ENCODE measurements at places on chromosomes 5 and 9.

DNA sequence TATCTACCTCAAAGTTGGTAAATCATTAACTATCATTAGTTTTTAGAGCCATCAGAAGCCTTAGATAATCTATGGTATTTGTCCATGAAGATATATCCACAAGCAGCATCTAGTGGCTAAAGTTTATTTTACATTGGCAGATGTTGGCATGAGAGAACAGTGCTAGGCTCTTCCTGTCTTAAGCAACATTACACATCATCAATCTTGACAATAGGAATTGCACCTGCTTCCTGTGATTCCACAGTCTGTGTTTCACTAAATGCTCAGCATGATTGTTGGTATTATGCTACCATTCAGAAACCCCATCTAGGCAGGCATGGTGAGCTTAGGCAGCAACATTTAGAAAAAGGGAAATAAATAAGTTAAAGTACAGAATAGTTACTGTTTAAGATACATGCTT is 246.6 kb downstream of the SLCO4C1 start:
- DNase-seq = no peak

GRCh38 chr5:107321906-107322305 is 348.8 kb downstream of the EFNA5 start:
- no peak for DNase-seq

GRCh38 chr5:5140479-5141338 is 579 bp downstream of the ADAMTS16 start:
- no peak for DNase-seq

DNA sequence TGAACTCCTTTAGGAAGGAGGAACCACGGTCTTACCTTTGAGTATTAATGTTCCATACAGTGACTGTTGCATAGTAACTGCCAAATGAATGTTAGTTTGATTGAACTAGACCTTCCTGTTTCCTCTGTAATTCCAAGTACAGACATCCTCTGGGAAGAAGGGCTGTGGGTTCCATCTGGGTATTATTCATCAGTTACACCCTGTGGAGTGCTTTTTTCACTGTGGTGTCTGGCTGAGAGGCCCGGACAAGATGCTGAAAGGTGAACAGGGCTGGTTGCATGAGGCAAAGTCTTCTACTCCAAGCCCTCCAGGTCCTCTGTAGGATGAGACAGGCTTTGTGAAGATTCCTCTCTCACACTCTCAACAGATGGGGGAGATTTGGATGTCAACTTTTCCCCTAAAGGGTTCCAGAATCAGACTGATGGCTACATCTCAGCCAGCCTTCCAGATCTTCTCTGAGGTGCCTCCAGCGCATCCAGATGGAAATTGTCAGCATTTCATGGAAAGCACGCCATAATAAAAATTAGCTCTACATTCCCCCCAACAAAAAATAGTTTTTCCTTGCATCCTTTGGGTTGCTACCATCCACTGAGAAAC is 230.9 kb downstream of the GAS1 start:
- DNase-seq = no peak

DNA sequence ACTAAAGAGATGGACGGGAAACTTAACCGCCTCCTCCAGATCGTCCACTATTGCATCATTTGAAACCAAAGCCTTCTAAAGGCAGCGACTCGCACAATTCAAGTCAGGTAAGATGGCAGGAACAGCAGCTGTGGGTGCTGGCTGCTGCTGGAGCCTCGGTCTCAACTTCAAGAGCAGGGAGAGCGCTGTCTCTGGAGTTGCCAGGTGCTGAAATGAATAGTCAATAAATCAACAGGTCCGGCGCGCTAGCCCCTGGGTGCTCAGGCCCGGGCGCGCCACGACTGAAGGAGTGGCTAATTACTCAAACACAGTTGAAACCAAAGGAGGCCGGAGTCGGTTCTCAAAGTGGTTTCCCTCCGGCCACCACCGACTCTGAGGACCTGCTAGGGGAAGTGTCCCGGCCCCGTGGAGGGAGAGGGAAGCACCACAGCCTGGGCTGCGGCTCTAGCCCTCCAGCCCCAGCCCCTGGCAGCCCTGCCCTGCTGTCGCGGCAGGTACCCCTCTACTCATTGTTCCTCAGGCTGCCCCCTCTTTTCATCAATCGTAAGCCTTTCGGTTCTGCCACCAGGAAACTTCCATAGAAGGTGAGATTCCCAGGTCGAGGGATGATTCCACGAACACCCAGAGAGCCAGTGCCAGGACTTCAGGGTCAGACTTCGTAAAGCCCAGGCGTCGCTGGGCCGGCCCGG is 804 bp downstream of the TTC39B start:
- no peak for DNase-seq

DNA sequence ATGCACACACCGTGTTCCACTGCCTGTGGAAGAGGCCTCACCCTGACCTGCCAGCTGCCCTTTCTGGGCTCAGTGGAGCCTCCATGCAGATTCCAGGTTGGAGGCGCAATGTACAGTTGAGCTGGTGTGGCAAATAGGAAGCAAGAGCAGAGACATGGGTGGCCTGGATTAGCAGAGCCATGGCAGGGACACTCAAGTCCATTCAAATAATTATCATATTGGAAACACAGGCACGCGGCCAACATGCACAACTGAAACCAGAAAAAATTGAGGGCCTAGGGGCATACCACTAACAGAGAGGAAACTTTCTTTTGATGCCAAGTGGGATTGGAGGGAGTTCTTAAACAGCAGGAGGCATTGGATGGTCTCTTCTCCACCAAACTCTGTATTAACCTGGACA is 35.8 kb downstream of the OTULINL start:
- DNase-seq = no peak

DNA sequence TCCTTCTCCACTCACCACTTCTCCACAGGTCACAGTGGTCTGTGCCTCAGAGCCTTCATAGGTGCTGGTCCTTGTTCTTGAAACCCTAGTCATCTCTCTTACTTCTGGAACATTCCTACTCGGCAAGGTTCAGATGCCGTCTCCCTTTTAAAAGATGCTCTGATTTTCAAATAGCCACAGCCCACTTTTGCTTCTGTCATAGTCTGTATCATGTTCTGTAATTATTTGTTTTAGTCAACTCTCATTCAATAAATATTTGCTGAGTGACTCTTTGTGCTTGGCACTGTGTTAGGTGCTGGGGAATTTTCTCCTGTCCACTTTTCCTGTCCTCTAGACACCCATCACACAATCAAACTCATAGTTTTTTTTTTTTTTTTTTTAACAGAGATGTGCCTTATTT is 181.3 kb upstream of the IL12B start:
- DNase-seq = no peak

- no peak for DNase-seq
Measured at GRCh38 chr9:137229903-137230704, 597 bp upstream of the SLC34A3 start.

GRCh38 chr5:124235576-124235975 is 510.9 kb downstream of the ZNF608 start:
- no peak for DNase-seq

DNA sequence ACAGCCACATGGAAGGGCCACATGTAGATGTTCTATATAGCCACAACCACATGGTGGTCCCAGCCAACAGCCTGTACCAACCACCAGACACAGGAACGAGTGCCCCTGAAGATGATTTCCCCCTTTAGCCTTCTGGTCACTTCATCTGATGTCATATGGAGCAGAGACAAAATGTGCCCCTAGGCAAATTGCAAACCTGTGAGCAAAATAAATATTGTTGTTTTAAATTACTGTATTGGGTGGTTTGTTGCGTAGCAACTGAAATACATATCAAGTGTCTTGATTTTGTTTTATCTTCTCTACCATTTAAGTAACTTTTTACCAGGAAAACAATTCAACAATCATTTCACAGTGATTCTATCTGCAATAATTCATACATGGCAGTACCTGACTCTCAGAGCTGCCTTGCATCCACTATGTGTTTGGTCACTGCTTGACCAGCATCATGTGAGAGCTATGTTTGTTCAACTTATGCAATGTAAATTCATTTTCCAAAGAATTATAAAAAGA is 142.5 kb upstream of the VLDLR start:
- DNase-seq = no peak

GRCh38 chr5:59673438-59674058 is 220.0 kb downstream of the PDE4D start:
- DNase-seq = no peak

- DNase-seq = peak; percentile 24
Measured at GRCh38 chr9:111937781-111938426, 41.3 kb downstream of the UGCG start.

DNA sequence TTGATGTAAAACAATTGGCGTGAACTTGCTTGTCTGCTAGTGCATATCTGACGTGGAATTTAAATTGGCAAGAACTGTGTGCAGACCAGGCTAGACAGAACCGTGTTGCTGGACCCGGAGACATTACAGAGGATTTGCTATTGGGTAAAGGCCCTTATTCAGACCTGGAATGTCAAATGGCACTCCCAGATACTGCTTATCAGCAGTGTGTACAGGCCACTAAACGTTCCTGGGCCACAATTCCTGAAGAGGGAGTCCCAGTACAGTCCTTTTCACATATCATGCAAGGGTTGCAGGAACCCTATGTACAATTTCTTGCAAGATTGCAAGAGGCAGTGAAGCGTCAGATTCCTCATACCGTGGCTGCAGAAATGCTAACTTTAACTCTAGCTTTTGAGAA is 13.5 kb upstream of the MCCC2 start:
- no peak for DNase-seq

GRCh38 chr5:81948349-81948748 is 23.5 kb upstream of the ATG10 start:
- DNase-seq = no peak

GRCh38 chr9:133875131-133875530 is 117.0 kb downstream of the VAV2 start:
- DNase-seq = no peak

DNA sequence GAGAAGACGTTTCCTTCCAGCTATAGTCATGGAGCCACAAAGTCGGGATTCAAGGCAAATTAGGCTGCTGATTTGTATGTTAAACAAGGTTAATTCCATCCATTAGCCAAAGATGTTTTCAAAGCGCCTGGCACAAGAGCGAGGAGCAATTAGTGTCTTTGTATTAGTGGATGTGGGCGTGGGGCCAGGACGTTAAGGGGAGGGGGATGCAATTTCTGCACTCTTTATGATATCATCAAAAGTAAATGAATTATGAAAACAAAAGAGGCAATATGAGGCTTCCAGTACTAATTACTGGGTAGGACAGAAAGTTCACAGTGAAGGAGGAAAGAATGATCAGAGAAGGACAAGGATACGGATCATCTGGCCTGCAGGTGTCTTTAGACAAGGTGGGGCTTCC is 230.9 kb upstream of the MSX2 start:
- no peak for DNase-seq

DNA sequence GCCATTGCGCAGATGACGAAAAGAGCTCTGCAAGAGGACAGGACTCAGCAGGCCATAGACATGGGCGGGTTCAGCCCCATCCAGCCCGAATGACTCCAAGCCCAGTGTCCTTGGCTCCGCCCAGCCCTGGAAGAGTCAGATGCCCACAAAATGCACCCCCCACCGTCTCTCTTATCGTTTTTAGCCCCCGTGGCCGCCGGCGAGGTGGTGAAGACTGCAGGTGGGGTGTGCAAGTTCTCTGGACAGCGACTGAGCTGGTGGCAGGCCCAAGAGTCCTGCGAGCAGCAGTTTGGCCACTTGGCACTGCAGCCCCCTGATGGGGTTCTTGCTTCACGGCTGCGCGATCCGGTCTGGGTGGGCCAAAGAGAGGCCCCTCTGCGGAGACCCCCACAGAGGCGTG is 2.1 kb downstream of the ADGRD2 start:
- DNase-seq = no peak

- no peak for DNase-seq
Measured at GRCh38 chr9:96080364-96080763, 204.9 kb downstream of the ERCC6L2 start.

DNA sequence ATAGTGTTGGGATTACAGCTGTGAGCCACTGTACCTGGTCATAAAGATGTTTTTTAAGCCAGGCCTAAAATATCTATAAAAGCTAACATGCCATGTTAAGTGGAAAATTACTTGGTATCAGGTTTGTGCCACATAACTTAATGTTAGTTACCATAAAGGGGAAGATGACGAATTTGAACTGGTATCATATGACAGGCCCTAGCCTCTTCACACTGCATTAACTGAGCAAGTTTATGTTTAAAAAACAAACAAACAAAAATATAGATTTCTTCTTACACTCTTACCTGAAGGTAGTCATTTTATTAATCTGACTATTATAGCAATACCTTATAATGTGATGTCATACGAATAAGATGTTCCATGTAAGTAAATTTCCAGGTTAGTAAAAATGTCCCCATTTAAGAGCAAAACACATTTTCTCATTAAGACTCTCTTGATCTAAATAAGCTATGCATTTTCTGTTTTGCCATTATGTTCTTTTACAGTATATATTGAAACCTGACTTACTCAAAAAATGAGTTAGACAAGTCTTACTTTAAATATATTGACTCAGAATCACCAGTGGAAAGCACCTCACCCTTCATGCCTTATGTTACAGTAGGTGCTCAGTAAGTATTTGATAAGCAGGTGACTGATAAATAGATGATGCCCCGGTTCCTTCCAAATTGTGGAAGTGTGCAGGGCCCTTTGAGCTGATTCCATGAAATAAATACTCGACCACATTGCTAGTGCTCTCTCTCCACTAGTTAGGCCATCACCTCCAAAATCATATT is 125.4 kb downstream of the CDC42SE2 start:
- no peak for DNase-seq

- DNase-seq = no peak
Measured at GRCh38 chr5:120304663-120305062, 159.4 kb upstream of the PRR16 start.

GRCh38 chr5:104019956-104020355 is 457.4 kb upstream of the NUDT12 start:
- no peak for DNase-seq

DNA sequence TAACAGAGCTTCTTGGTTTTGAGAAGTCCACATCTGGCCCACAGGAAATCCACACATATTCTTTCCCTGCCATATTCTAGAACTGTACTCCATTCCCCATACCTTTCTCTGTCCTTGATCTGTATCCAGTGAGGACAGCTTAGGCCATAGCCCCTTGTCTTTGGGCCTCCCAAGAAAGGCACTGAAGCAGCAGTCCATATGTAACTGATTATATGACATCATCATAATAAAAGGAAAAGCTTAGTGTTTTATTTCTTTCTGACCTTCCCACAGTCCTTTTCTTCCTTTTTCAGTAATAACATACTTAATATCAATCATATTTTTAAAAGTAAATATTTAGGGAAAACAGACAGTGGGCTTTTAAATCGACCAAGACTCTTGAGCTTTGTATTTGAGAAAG is 222.0 kb downstream of the EDIL3 start:
- no peak for DNase-seq

- DNase-seq = no peak
Measured at GRCh38 chr5:164577742-164578141, 1072.3 kb downstream of the MAT2B start.

- DNase-seq = no peak
Measured at GRCh38 chr5:39447968-39448367, 23.2 kb upstream of the DAB2 start.

All from stimulated activated CD4-positive, alpha-beta T cell treated with anti-CD3 and anti-CD28 coated beads, Interleukin-1b, Interleukin-23, amount 100 ng/mL, for 1 hour (primary cell).